GM04503 (cell line): ENCODE measurements at places on chromosomes 7 and 10.

DNA sequence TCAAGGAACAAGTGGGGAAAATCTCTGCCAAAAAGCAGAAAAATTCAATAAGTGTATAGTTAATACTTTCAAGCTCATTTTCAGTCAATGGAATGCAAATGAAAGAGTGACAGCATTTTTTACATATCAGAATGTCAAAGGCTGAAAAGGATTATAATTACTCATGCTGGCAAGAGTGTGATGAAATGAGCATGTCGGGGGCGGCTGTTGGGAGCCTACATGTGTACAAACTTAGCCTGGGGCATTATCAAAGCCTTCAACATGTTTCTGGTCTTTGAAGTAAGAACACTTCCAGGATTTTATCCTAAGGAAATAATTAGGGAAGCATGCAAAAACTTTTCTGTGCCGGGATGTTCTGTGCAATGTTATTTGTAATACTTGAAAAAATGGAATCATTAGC, 221.7 kb upstream of the LYZL1 start:
- DNase-seq: no peak

GRCh38 chr7:77430927-77431326, 14.8 kb upstream of the GSAP start:
- no peak for DNase-seq

- no peak for DNase-seq
Measured at GRCh38 chr10:49768731-49769130, 6.6 kb upstream of the OGDHL start.

DNA sequence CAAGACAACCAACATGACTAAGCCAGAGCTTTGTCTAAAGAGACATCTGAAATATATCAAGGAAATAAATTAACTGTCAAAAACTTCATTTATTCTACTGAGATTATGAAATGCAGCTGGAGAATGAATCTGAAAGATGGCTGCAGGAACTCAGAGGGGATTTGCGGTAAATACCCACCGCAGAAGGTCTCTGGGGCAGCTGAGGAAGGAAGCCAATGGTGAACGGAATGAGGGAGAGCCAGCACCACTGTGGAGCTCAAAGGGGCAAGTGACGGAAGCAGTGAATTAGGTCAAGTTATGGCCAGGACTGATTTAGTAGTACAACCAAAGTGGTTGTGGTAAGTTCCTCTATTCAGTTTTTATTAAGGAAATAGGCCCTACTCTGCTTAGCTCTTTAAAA, 215.3 kb upstream of the GLI3 start:
- DNase-seq: no peak
